ENCODE measurements at places on chromosomes 5 and 9.

GRCh38 chr9:70746760-70747159 is 332.3 kb upstream of the KLF9 start:
- no peak for ATAC-seq

GRCh38 chr5:130171699-130172098 is 267.4 kb downstream of the CHSY3 start:
- ATAC-seq, result no peak

DNA sequence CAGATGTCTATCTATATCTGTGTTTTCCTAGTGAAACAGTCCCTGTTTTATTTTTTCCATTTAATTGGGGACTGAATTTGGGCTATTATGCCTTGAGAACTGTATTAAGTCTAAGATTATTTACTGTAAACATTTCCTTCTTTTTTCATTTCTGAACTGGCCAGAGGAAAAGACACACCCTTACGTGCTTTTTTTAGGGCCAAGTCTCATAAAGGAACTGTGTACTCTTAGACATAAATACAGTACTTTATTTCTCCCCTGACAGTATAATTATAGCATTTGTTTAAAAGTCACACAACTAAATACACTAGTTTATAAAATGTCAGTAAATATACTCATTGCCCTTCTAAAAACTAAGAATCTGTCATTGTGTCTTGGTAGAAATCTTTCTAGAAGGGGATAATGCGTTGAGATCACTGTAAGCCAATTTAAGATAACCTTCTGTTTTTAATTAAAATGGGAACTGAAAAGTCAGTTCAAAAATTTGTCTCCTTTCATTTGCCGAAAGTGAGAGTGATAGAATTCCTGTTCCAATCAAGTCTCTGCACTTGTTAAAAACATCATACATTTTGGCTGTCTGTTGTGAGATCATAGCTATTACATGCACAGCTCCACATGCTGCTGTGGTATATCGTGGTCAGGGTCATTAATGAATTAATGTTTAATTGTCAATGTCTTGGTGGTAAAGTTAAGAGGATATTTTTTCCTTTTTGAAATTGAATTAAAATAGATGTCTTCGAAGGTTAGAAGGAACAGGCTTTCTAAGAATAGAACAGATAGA is 132.1 kb downstream of the FOCAD start:
- no peak for ATAC-seq

DNA sequence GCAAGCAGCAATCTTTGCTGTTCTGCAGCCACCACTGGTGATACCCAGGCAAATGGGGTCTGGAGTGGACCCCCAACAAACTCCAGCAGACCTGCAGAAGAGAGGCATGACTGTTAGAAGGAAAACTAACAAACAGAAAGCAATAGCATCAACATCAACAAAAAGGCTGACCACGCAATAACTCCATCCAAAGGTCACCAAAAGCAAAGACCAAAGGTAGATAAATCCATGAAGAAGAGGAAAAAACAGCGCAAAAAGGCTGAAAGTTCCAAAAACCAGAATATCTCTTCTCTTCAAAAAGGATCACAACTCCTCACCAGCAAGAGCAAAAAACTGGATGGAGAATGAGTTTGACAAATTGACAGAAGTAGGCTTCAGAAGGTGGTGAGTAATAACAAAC is 23.4 kb downstream of the FRMD3 start:
- ATAC-seq, result no peak

DNA sequence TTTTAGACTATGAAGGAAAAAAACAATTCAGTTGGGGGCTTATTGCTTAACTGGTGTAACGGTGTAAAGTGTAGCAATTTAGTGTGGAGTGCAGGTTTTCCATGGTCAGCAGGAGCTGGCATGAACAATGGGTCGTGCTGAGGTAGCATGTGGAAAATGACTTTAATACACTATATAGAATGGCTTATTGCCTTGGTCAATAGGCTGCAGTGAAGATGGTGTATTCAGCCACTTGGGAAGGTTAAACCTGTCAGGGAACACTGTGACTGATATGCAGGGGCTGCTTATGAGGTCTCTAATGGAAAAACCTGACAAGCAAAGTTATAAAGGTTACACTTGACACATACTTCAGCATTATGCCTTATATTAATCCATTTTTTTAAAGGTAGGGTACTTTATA is 764.7 kb upstream of the ARRDC3 start:
- no peak for ATAC-seq

DNA sequence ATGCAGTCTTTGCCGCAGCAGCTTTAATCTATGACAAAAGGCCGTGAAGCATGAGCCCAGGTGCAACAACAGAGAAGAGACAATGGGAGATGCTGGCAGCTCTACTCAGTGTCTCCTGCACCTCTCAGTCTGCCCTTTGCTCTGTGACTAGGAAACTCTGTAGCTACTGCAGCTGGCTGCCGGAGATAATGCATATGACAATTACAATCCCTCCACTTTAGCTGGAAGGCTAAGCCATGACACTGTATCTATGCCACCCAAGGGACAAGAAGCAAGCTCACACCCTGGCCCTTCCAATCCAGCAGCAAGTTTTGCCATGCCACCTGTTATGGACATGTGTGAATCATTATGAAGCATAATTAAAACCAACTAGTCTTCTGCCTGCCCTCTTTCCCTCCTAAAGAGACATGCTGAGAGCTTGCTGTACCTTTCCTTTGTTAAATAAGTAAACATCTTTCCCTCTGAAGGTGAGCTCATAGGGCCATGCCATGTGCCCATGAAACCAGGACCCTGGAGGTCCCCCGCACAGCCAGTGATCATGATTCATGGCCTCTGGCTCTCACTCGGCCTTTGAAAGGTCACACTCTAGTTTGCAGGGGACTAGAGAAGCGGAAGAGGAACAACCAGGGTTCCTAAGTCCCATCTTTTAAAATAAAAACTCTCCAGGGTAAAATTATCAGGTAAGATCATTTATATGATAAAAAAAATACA is 219.4 kb downstream of the SPOCK1 start:
- no peak for ATAC-seq

DNA sequence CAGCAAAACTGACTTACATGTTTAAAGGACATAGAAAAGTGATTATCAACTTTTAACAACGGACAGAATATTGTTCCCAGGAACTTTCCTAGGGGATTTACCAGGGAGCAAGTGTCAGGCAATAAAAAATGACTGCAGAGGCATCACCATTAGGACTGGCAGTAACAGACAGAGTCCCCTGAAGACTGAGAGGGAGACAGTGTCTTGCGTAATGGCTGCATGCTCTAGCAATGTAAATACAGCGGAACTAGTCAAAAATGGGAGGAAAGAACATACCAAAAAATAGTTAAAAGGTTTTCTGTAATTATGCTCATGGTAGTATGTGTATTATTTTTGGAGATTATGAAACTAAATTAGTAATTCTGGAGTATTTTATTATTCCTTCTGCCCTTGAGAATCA is 181.8 kb downstream of the CRB2 start:
- no peak for ATAC-seq

All from activated T-helper 17 cell treated with anti-CD3 and anti-CD28 coated beads, Interleukin-2, amount 50 U/mL, for 72 hours (primary cell).